ENCODE measurements at places on chromosomes 3 and 15. TPM values are rescaled to one million over a fixed set of nuclear protein-coding genes. Genes with fewer than 3 reads are reported as not detected.
A peak's percentile ranks its signal among the peaks of the same experiment; 100 is the strongest.

GRCh38 chr15:63046917-63047760 is 4.6 kb downstream of the TPM1 start:
- no peak for DNase-seq

GRCh38 chr3:106341087-106341486 is 472.3 kb upstream of the CBLB start:
- DNase-seq, result no peak

GRCh38 chr15:66701422-66702034 is 508 bp upstream of the SMAD6 start:
- DNase-seq, result no peak

- peak; percentile 23 for DNase-seq
Measured at GRCh38 chr3:139111392-139112229, 66.9 kb upstream of the PRR23C start.

The ARHGEF26 gene
- 101 TPM for total RNA-seq

The HEMK1 gene
- total RNA-seq, result 10.5 TPM

The HHLA2 gene
- 6.3 TPM for total RNA-seq

The DUOXA1 gene
- total RNA-seq, result 274 TPM

The ACAN gene
- not detected for total RNA-seq

The KY gene
- total RNA-seq, result 2.1 TPM

The ZBED2 gene
- 28.5 TPM for total RNA-seq

The ITIH4 gene
- 19.0 TPM for total RNA-seq

The ZDHHC19 gene
- total RNA-seq, result not detected

The C2CD4A gene
- total RNA-seq, result 0.15 TPM

Measured in upper lobe of left lung (tissue), 6 donors.